ENCODE measurements at places on chromosomes 1 and 21.

- no peak for DNase-seq
Measured at GRCh38 chr21:41521489-41522027, 13.6 kb upstream of the TMPRSS2 start.

- DNase-seq: peak; percentile 39
Measured at GRCh38 chr1:114750780-114751179, 7.0 kb downstream of the CSDE1 start.

GRCh38 chr1:166953491-166953890, 21.8 kb downstream of the ILDR2 start:
- no peak for DNase-seq

GRCh38 chr1:12528021-12528852, 89.8 kb downstream of the DHRS3 start:
- peak; percentile 30 for DNase-seq

All from NCI-H2029 treated with DMSO at 0.1 percent for 48 hours (cell line).